Stimulated activated CD4-positive, alpha-beta T cell treated with anti-CD3 and anti-CD28 coated beads, Interleukin-1b, Interleukin-23, amount 100 ng/mL, for 48 hours (primary cell): ENCODE measurements at places on chromosomes 7 and 10.

DNA sequence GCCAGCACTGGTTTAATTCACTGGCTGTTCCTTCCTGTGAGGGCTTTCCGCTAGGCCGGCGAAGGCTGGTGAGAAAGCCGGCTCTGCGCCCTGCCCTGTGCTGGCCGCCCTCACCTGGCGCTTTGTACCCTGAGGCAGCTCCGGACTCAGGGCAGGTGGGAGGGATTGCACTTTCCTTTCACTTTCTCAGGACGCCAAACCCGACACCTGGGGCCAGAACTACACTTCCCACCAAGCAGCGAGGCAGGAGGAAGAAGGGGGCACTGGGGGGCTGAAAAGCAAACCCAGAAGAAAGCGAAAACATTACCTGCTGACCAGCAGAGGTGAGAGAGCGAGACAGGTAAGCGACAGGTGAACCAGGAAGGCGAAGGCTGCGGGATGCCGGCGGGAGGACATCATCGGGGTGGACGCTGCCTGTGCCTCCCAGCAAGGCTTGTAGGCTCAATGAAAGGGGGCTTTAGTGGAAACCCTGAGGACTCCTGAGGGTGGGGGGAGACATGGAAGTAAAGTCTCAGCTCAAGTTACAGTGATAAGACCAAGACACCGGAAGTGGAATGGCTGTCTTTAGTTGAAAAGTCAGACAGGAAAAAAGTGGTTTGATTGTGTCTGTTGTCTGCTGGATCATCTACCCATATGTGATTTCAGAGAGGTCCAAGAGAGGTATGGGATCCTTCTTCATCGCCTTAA, at the start of gene RAB19:
RAB19 (plus strand) TSS at position 181 of the 687 bp plus-strand sequence. CDS start 3,589 bp downstream, outside the sequence.
- DNase-seq, result peak; percentile 40

GRCh38 chr7:92782236-92782635, 54.1 kb downstream of the CDK6 start:
- no peak for DNase-seq

- no peak for DNase-seq
Measured at GRCh38 chr10:69938541-69938991, 114.1 kb upstream of the MACROH2A2 start.

GRCh38 chr10:106917452-106918055, 247.0 kb downstream of the SORCS1 start:
- no peak for DNase-seq

GRCh38 chr10:27258838-27259812, 18.5 kb upstream of the ACBD5 start:
- no peak for DNase-seq

GRCh38 chr7:107353701-107354100, 116.2 kb upstream of the GPR22 start:
- DNase-seq, result no peak

DNA sequence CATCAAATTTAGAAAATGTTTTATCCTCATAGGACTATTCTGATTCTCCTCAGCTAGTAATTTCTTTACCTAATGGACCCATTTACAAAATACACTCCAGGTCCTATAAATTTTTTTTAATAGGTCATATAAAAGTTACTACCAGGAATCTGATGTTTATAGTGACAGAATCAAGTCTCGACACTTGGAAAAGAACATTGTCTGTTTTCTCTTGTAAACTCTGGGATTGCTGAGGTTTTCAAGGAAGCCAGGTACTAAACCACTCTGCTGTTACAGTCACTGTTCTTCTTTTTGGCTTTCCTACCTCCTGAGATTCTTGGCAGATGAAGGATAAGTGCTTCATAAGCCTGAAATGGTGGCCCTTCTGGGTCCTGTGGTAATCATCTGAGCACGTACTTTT, 493.1 kb downstream of the AUTS2 start:
- DNase-seq, result no peak

- DNase-seq, result no peak
Measured at GRCh38 chr10:100129424-100129823, 47.8 kb upstream of the CPN1 start.

GRCh38 chr7:82263920-82264782, 179.4 kb downstream of the CACNA2D1 start:
- DNase-seq, result no peak

DNA sequence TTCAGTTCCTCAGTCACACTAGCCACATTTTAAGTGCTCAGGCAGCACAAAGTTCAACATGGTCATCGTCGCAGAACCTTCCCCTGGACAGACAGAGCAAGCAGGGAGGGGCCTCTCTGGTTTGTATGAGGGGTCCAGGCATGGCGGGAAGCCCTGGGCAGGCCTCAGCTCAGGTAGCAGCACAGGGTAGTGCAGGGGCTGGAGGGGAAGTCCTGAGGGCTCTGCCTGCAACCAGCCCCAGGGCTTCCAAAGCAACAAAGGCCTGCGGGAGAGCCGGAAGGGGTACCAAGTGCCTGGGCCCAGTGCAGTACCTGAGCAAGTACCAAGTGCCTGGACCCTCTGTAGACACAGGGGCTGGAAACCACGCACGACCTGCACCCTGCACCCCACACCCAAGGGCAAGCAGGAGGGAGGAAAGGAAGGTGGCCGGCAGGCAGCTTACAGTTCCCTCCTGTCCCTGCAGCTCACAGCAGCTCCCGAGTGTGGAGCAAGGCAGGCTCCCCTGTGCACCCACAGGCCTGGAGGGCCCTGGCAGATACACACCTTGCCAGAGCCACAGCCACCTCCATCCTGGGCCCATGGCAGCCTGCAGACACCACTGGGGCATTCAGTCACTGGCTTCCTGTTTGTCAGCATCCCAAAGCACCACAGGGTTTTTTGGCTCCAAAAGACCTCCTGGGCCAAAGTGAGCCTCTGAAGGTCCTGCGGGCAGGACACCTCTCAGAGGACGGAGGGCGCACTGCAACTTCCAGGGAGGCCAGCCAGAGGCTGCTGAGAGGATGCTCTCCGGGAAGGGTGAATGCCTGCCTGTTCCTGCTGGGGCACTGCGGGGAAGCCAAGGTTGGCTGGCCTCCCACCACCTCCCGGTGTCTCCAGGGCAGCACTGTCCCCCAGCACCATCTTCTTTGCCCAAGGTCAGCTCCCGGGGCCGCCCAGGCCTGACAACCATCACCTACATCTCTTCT, 6.5 kb upstream of the RET start:
- DNase-seq, result no peak
